ENCODE measurements at places on chromosomes 3 and 15. TPM values are rescaled to one million over a fixed set of nuclear protein-coding genes. Genes with fewer than 3 reads are reported as not detected.

CACNA1D gene
- 0.18 TPM for total RNA-seq

RTP3 gene
- total RNA-seq = not detected

SLC27A2 gene
- total RNA-seq = 5.7 TPM

EXD1 gene
- not detected for total RNA-seq

SCN11A gene
- total RNA-seq = 0.03 TPM

TTLL13 gene
- total RNA-seq = 0.34 TPM

SH3GL3 gene
- not detected for total RNA-seq

ZNF620 gene
- total RNA-seq = 3.4 TPM

NR1I2 gene
- not detected for total RNA-seq

CMTM8 gene
- total RNA-seq = 7.5 TPM

SERPINI2 gene
- not detected for total RNA-seq

FOXB1 gene
- 0.75 TPM for total RNA-seq

FAM174B gene
- total RNA-seq = 3.8 TPM

FBN1 gene
- 1.1 TPM for total RNA-seq

SLC24A5 gene
- not detected for total RNA-seq

ALDH1A3 gene
- total RNA-seq = not detected
